Psoas muscle (tissue), 8 donors: ENCODE measurements at places on chromosomes 4 and X.

GRCh38 chr4:161581262-161582230 lies 582.3 kb downstream of the FSTL5 start:
- H3K27me3 ChIP-seq: no peaks in the 10 kb centered on the region
- H3K4me3 ChIP-seq: no peak overlapping the region
- DNase-seq: no peak
- H3K27ac ChIP-seq: no peak overlapping the region

DNA sequence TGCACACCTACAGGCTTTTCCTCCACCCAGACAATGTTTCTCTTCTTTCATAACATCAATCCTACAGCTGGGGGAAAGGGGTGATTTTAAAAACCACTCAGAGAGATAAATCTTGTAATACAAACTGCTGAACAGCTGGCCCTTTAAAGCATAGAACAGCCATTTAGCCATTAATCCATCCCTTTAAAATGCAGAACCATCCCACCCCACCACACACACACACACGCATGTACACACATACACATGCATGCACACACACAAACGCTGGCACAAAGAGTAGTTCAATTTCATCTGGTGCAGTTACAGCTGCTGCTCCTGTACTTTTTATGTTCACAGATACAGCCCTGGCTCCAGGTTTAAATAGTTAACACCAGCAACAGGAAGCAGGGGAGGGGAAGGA lies 426.1 kb downstream of the MID1IP1 start:
- H3K4me3 ChIP-seq: no peak overlapping the region
- H3K27me3 ChIP-seq: peaks cover 18% of the 10 kb centered on the region
- no peaks in the 10 kb centered on the region for H3K36me3 ChIP-seq
- no peak overlapping the region for H3K27ac ChIP-seq
- no peaks in the 10 kb centered on the region for H3K4me1 ChIP-seq

DNA sequence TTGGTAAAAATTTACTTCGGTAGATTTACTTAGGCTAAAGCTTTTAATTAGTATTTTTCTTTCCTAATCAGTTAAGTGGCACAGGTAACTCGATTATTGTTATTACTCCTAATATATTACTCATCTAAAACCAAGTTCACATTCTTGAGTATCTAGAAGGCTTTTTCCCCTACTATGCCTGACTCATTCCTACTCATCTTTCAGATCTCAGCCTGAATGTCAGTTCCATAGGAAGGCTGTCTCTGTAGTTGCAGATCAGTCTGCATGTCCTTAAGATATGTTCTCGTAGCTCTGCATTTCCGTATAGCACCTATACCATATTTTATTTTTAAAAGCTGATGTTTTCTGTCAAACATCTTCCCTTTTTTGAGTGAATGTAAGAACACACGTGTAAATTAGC lies 5.9 kb upstream of the FAM184B start:
- DNase-seq: no peak
- peaks cover under 1% of the 10 kb centered on the region for H3K4me1 ChIP-seq
- no peaks in the 10 kb centered on the region for H3K36me3 ChIP-seq

DNA sequence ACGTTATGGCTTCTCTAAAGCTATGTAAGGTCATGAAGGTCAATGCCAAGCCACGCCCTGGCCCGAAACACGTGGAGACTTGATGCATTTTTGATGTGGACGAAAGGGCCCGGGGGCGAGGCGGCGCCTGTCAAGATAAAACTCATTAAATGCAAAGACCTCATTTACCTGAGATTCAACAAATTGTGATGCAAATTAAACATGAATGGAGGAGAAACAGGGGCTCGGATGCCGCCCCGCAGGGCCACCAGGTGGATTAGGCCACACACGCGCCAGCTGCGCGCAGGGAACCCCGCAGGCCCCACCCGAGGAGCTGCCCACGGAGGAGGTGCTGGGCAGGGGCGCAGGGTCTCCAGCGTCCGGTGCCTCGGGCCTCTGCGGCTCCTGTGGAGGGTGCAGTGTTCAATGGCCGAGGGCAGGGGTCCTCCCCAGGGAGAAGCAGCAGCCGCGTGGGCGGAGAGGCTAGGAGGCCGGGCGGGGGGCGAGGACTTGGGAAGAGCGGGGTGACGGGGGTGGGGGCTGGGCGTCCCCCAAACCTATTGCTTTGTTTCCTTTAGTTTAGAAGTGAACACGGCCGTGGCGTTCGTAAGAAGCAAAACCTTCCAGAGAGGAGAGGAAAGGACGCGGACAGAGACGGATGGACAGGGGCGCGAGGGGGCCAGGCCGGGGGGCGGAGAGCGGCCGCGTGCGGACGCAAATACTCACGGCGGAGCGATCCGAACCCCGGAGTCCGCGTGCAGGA lies 40.4 kb downstream of the CPLX1 start:
- H3K27me3 ChIP-seq: no peaks in the 10 kb centered on the region
- peaks cover 4% of the 10 kb centered on the region for H3K4me1 ChIP-seq
- peak overlapping the region; percentile 55 for H3K4me3 ChIP-seq
- no peak for DNase-seq
- peak overlapping the region; percentile 36 for H3K27ac ChIP-seq
- H3K36me3 ChIP-seq: no peaks in the 10 kb centered on the region

- H3K4me3 ChIP-seq: no peak overlapping the region
- no peak overlapping the region for H3K27ac ChIP-seq
- H3K4me1 ChIP-seq: peaks cover 10% of the 10 kb centered on the region
- H3K27me3 ChIP-seq: no peaks in the 10 kb centered on the region
- DNase-seq: no peak
Measured at GRCh38 chr4:84681486-84682274, 98.8 kb downstream of the CDS1 start.

DNA sequence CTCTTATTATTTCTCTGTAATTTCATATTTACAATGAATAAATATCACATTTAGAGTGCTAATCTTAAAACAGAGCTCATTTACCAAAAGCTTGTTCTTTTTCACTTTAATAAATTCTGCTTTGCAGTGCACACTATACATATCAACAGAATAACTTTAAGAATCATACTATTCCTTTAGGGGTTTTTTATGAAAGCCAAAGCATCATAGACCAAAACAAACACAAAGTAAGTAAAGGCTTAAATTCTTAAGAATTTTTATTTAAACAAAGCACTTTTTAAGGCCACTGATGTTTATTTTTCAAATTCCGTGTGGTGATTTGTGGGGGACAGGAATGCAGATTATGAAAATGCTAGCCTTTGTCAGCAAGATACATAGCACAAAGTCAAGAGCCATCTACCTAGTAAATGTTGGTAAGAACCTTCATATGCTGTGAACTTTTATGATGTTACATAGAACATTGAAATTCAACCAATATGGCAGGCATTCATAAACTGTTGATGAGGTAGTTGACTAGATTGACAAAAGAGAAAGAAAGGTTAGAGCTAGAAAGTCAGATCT lies 17.8 kb downstream of the TIGD2 start:
- DNase-seq: no peak
- H3K27me3 ChIP-seq: no peaks in the 10 kb centered on the region
- H3K4me3 ChIP-seq: no peak overlapping the region
- H3K4me1 ChIP-seq: no peaks in the 10 kb centered on the region
- no peak overlapping the region for H3K27ac ChIP-seq
- H3K36me3 ChIP-seq: no peaks in the 10 kb centered on the region

- no peak overlapping the region for H3K27ac ChIP-seq
- H3K27me3 ChIP-seq: no peaks in the 10 kb centered on the region
- H3K4me3 ChIP-seq: no peak overlapping the region
- H3K4me1 ChIP-seq: no peaks in the 10 kb centered on the region
- no peak for DNase-seq
Measured at GRCh38 chrX:10327651-10328050, 170.9 kb downstream of the CLCN4 start.

- H3K4me1 ChIP-seq: no peaks in the 10 kb centered on the region
- H3K27ac ChIP-seq: no peak overlapping the region
- no peaks in the 10 kb centered on the region for H3K27me3 ChIP-seq
- no peaks in the 10 kb centered on the region for H3K36me3 ChIP-seq
- no peak for DNase-seq
Measured at GRCh38 chr4:61771056-61771455, 570.9 kb downstream of the ADGRL3 start.

GRCh38 chr4:177297785-177298391 lies 11.8 kb upstream of the NEIL3 start:
- no peak overlapping the region for H3K4me3 ChIP-seq
- H3K36me3 ChIP-seq: no peaks in the 10 kb centered on the region
- H3K27ac ChIP-seq: no peak overlapping the region
- DNase-seq: no peak
- H3K4me1 ChIP-seq: no peaks in the 10 kb centered on the region

GRCh38 chrX:133609166-133609565 lies 193.9 kb upstream of the GPC4 start:
- no peak overlapping the region for H3K4me3 ChIP-seq
- no peak overlapping the region for H3K27ac ChIP-seq
- DNase-seq: no peak
- H3K36me3 ChIP-seq: no peaks in the 10 kb centered on the region
- H3K4me1 ChIP-seq: peaks cover 9% of the 10 kb centered on the region

DNA sequence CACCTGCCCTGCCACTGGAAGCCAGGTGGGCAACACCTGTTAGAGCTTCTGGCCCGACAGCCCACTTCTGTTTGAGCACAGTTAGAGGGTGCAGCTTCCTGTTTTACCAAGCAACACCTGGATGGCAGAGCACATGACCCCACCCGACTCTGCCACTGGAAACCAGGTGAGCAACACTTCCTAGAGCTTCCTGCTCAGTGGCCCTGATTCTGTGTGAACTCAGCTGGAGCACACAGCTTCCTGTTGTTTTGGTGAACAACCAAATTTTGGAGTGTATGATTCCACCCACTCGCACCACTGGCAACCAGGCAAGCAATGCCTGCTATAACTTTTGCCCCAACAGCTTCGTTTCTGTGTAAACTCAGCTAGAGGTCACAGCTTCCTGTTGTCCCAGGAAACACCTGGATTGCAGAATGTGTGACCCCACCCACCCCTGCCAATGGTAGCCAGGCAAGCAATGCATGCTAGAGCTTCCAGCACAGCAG lies 163.8 kb upstream of the KLF8 start:
- H3K27ac ChIP-seq: no peak overlapping the region
- no peaks in the 10 kb centered on the region for H3K36me3 ChIP-seq
- no peaks in the 10 kb centered on the region for H3K4me1 ChIP-seq
- no peak for DNase-seq
- H3K4me3 ChIP-seq: no peak overlapping the region

- H3K4me3 ChIP-seq: no peak overlapping the region
- no peak overlapping the region for H3K27ac ChIP-seq
- H3K27me3 ChIP-seq: no peaks in the 10 kb centered on the region
- no peaks in the 10 kb centered on the region for H3K4me1 ChIP-seq
- DNase-seq: no peak
- no peaks in the 10 kb centered on the region for H3K36me3 ChIP-seq
Measured at GRCh38 chr4:13849778-13850177, 222.3 kb upstream of the BOD1L1 start.

- no peaks in the 10 kb centered on the region for H3K4me1 ChIP-seq
- H3K27ac ChIP-seq: peak overlapping the region; percentile 18
- no peak for DNase-seq
- H3K36me3 ChIP-seq: peaks cover 5% of the 10 kb centered on the region
Measured at GRCh38 chrX:78123190-78123589, 16.3 kb downstream of the TAF9B start.

- H3K27ac ChIP-seq: peak within 1 kb of the TSS; percentile 85
- H3K36me3 ChIP-seq: no peaks in the 10 kb centered on the region
- H3K27me3 ChIP-seq: no peaks in the 10 kb centered on the region
Measured at GRCh38 chrX:53281321-53281822, at the start of gene IQSEC2. IQSEC2 (minus strand) TSS chrX:53281584.

GRCh38 chr4:38119668-38120385 lies 159.6 kb downstream of the PTTG2 start:
- H3K27me3 ChIP-seq: no peaks in the 10 kb centered on the region
- H3K4me1 ChIP-seq: no peaks in the 10 kb centered on the region
- H3K27ac ChIP-seq: no peak overlapping the region
- no peak for DNase-seq
- peaks cover 2% of the 10 kb centered on the region for H3K36me3 ChIP-seq
- no peak overlapping the region for H3K4me3 ChIP-seq

GRCh38 chrX:72316408-72317110 lies 10.8 kb upstream of the CITED1 start:
- DNase-seq: no peak
- H3K4me3 ChIP-seq: no peak overlapping the region
- no peaks in the 10 kb centered on the region for H3K4me1 ChIP-seq
- no peaks in the 10 kb centered on the region for H3K27me3 ChIP-seq
- no peaks in the 10 kb centered on the region for H3K36me3 ChIP-seq

- no peak for DNase-seq
- no peaks in the 10 kb centered on the region for H3K36me3 ChIP-seq
- H3K27me3 ChIP-seq: peaks cover 31% of the 10 kb centered on the region
Measured at GRCh38 chr4:8597791-8598190, 5.2 kb downstream of the CPZ start.

GRCh38 chr4:185304944-185305690 lies 90.6 kb downstream of the LRP2BP start:
- H3K4me1 ChIP-seq: no peaks in the 10 kb centered on the region
- no peak overlapping the region for H3K4me3 ChIP-seq
- H3K27me3 ChIP-seq: no peaks in the 10 kb centered on the region
- no peak for DNase-seq
- H3K36me3 ChIP-seq: peaks cover 1% of the 10 kb centered on the region

GRCh38 chr4:37066159-37066558 lies 178.4 kb upstream of the NWD2 start:
- DNase-seq: no peak
- no peaks in the 10 kb centered on the region for H3K4me1 ChIP-seq
- H3K27me3 ChIP-seq: no peaks in the 10 kb centered on the region
- H3K4me3 ChIP-seq: no peak overlapping the region
- H3K27ac ChIP-seq: no peak overlapping the region

DNA sequence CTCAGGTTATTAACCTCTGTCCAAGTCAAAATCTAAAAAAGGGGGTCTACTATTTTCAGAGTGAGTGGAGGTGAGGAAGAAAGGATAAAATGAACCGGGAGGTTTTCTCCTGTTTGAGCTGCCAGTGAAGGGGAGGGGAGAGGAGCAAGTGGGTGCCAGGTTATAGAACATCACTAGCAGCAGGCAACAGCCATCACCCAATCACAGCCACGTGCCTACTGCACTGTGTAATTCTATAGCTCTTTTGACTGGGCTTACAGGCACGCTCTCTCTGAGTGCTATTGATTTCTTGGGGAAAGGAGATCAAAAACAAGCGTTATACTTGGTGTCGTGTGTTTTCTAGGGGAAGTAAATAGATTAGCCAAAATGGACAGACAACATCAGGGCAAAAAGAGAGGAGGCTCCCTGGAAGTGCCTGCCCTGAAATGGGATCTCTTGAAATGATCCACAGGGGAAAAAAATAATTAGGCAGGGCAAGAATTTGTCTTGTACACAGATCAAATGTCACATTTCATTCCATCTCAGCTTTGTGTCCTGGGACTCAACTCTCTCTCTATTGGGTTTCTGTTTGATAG lies 300.5 kb upstream of the LCORL start:
- H3K4me3 ChIP-seq: no peak overlapping the region
- no peaks in the 10 kb centered on the region for H3K4me1 ChIP-seq
- H3K27me3 ChIP-seq: no peaks in the 10 kb centered on the region
- no peak overlapping the region for H3K27ac ChIP-seq
- no peak for DNase-seq

- H3K27me3 ChIP-seq: no peaks in the 10 kb centered on the region
- no peak overlapping the region for H3K4me3 ChIP-seq
- no peaks in the 10 kb centered on the region for H3K36me3 ChIP-seq
- H3K4me1 ChIP-seq: no peaks in the 10 kb centered on the region
- no peak overlapping the region for H3K27ac ChIP-seq
- no peak for DNase-seq
Measured at GRCh38 chrX:130834149-130834548, 68.9 kb downstream of the ENOX2 start.
